ENCODE measurements at places on chromosomes 6 and 20.

- DNase-seq, result no peak
Measured at GRCh38 chr6:42137194-42137753, 5.1 kb downstream of the C6orf132 start.

- peak; percentile 57 for DNase-seq
Measured at GRCh38 chr6:45419571-45420082, 41.9 kb upstream of the SUPT3H start.

GRCh38 chr6:119541132-119541905, 191.8 kb upstream of the MAN1A1 start:
- no peak for DNase-seq

GRCh38 chr6:154402081-154402780, 45.6 kb upstream of the IPCEF1 start:
- DNase-seq, result no peak

DNA sequence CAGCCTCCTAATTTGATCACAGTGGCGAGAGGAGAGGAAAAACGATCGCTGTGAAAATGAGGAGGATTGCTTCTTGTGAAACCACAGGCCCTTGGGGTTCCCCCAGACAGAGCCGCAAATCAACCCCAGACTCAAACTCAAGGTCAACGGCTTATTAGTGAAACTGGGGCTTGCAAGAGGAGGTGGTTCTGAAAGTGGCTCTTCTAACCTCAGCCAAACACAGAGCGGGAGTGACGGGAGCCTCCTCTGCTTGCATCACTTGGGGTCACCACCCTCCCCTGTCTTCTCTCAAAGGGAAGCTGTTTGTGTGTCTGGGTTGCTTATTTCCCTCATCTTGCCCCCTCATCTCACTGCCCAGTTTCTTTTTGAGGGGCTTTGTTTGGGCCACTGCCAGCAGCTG, 28.7 kb downstream of the SAYSD1 start:
- no peak for DNase-seq

- DNase-seq, result no peak
Measured at GRCh38 chr6:75397656-75398465, 95.7 kb downstream of the FILIP1 start.

GRCh38 chr20:1373614-1374013, 19.2 kb downstream of the FKBP1A start:
- no peak for DNase-seq

- DNase-seq, result no peak
Measured at GRCh38 chr6:72626126-72626525, 4.3 kb downstream of the KCNQ5 start.

DNA sequence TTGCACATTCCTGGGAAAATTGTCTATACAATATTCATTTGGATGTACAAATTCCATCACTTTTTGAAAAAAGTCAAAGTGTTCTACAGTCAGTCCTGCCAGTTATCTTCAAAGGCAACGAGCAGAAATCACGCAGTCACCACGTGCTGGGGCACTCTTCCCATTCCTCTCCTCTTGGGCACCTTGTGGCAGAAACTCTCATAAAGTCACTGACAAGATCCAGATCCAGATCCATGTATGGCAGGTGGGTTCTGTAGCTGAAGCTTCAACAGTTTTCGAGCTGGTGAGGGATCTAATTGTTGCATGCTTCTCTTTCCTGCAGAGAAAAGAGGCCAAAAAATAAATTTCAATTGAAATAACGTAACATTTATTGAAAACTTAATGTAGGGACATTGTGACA, 6.7 kb upstream of the NDRG3 start:
- DNase-seq, result no peak

DNA sequence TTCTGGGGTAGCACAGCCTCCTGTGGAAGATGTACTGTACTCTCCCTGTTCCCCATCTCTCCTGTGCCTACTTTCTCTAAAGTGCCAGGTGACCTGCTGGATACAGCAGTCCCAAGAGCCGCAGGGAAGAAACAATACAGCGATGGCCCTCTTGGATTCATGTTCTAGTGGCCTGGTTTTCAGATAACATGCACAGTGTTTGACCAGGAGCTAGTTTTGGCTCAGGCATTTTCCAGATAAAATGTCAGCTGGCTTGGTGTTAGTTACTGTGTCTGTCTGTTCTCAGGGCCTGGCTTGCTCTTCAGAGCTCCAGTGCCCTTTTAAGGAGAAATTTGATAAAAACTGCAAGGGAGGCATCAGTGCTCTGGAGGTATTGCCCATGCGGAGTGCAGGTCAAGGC, 41.3 kb downstream of the GABRR2 start:
- DNase-seq, result no peak

GRCh38 chr6:38187325-38187724, 367.8 kb downstream of the ZFAND3 start:
- DNase-seq, result no peak

GRCh38 chr6:84228198-84228543, 728 bp upstream of the CEP162 start:
- no peak for DNase-seq

- no peak for DNase-seq
Measured at GRCh38 chr6:112557435-112557834, 210.3 kb downstream of the RFPL4B start.

- no peak for DNase-seq
Measured at GRCh38 chr6:53268858-53269608, 79.7 kb downstream of the ELOVL5 start.

GRCh38 chr6:34383161-34383631, 9.3 kb downstream of the NUDT3 start:
- no peak for DNase-seq

GRCh38 chr20:9742821-9743220, 96.1 kb downstream of the PAK5 start:
- DNase-seq, result no peak

GRCh38 chr20:56722042-56722441, 92.9 kb downstream of the TFAP2C start:
- DNase-seq, result no peak

DNA sequence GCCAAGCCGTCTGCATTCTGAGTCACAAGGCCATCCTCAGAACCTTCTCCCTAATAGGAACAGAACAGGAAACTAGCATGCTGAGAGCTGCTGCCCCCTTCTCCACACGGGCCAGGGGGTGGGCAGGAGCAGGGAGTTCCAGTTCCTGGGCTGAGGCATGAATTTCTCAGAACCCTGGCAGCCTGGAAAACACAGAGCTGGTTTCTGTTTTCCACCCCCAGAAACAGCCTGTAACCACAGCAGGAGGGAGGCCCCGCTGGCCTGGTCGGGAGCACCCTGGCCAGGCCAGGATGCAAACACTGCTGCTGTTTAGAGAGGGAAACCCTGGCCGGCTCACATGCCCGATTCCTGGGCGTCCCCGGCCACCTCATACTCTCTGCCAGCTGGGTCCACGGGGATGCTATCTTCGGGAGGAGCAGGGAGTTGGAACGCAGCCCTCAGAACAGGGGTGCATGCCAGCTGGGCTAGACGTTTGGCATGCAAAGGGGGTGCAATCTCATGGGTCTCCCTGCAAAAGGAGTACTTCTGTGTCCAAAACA, 130.1 kb downstream of the NFATC2 start:
- DNase-seq, result no peak

GRCh38 chr6:156782691-156783320, 5.6 kb downstream of the ARID1B start:
- no peak for DNase-seq

GRCh38 chr20:50012282-50013263, 29.8 kb downstream of the SNAI1 start:
- DNase-seq, result no peak

- DNase-seq, result no peak
Measured at GRCh38 chr20:41889844-41890224, 271.7 kb upstream of the CHD6 start.

GRCh38 chr6:170048615-170049256, 242.1 kb downstream of the DLL1 start:
- no peak for DNase-seq

DNA sequence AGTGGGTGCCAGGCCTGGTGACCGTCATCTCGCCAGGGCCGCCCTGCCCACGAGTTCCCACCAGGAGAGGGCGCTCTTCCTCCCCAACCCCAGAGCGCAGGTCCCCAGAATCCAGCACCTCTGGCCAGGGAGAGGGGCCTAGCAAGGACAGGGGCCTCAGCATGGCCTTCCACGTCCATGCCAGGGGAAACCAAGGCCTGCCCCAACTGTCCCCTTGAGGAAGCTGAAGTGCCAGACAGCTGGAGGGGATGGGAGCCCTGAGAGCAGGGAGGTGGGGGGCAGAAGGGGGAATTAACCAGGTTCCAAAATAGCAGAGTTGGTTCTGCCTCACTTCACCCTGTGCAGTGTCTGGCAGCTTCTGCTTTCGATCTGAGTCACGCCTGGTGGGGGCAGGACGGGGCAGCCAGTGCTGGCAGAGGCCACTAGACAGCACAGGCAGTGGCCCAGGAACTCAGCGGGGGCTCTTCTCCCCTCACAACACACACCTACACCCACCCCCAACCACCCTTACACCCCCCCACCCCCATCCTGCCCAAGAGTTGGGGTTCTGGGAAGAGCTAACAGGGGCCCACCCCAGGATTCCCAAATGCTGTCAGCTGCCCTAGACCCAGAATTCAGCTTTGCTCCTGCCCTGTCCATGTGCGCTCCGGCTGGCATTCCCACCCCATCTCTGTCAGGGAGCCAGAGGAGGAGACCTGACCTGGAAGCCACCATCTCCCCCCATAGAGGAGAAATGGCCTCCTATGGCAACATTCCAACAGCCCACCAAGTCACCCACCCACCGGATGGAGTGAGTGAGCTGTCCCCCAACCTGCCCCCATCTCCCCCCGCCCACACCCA, 29.2 kb downstream of the TFEB start:
- DNase-seq, result peak; percentile 68

- DNase-seq, result no peak
Measured at GRCh38 chr6:125486881-125487280, 185.1 kb upstream of the HDDC2 start.

DNA sequence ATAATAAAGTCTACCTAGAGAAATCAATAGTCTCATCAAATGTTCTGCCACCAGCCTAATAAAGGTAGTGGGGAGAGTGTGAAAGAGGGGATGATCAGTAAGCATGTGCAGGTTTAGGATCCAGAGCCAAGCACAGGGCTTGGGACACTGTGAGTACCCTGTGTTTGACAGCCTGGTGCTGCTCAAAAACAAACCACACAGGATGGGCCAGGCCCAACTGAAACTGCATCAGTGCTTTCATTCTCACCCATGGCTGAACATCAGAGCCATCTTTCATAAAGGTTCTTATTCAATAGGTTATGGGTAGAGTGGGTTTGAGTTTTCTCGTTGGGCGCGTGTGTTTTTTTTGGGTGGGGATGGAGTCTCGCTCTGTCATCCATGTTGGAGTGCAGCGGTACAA, 87.3 kb upstream of the NHSL1 start:
- DNase-seq, result no peak

- no peak for DNase-seq
Measured at GRCh38 chr6:71982389-71982788, 96.0 kb downstream of the RIMS1 start.

- no peak for DNase-seq
Measured at GRCh38 chr6:167560673-167561569, 236.0 kb downstream of the TTLL2 start.

DNA sequence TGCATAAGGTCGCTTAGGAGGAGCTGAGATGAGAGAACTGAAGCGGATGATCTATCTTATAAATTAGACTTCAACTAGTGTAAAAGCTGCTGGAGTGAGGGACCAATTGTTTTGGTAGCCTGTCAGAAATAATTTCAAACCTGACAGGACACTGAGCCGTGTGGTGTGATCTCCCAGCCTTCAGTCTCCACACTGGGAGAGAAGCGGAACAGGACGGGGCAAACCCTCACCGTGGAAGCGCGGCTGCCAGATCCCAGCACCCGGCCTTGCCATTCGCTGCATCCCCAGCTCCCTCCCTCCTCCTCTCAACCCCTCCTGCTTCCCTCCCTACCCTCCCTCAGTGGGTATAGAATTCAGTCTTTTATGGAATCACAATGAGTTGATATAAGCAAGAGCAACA, 900.1 kb upstream of the SLC35B3 start:
- no peak for DNase-seq

- DNase-seq, result no peak
Measured at GRCh38 chr20:14611479-14611878, 274.1 kb upstream of the FLRT3 start.

GRCh38 chr6:151141685-151142084, 98.1 kb upstream of the AKAP12 start:
- no peak for DNase-seq

GRCh38 chr6:108650325-108650724, 89.6 kb downstream of the FOXO3 start:
- no peak for DNase-seq

DNA sequence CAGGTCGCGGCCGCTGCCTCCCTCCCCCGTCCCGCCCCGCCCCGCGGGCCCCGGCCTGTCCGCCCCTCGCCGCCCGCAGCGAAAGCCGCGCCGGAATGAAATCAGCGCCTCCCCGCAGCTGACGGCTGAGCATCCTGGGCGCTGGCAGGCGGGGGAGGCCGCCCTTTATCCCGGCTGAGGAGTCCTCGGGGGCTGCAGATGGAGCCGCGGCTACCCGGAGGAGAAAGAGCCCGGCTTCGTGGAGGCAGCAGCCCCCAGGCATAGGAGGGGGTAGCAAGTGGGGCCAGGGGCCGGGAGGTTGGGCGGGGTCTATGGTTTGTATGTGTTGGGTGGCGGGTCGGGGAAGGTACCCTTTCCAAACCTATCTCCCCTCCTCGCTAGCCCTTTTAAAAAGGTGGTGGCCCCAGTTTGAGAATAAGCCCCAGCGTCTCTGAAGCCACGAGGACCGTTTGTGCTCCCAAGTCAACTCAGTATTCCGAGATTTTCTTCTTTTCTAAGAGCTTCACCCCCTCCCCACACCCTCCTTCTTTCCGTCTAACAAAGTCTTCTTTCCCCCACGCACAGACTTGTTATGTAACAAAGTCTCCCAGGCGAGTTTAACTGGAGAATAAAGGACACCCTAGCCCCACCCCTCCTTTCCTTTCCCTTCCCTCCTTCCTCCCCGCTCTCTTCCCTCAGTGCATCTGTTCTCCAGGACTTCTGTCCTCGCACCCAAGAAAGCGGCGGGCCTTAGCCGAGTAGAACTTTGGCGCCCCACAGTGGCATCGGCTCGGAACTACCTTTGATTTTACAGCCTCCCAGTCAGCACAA, 11.0 kb downstream of the POU3F2 start:
- peak; percentile 57 for DNase-seq

DNA sequence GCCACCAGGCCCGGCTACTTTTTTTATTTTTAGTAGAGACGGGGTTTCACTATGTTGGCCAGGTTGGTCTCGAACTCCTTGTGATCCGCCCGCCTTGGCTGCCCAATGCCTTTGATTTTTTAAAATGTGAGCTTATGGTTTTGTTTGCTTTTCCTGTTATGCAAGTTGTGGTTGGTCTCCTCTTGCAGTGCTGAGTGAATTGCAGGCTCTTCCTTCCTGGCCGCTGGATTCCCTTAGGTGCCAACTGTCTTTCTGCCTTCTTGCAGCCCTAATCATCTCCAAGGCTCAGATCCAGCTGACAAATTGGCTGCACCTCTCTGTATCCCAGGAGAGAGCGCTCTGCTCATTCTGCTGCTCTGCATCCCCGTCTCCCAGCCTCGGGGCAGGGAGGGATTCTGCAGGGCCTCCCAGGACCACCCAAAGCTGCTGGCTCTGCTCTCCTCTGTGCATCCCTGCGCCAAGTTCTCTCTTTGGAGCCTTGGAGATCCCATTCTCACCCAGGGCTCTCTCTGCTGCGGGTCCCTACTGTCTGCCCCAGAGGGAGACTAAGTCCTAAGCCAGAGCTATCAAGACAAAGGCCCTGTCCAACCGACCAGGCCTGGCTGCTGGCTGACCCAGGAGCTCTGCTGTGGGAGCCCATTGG, 14.1 kb upstream of the EMILIN3 start:
- no peak for DNase-seq

All from activated CD4-positive, alpha-beta T cell treated with anti-CD3 and anti-CD28 coated beads, Interleukin-2, amount 50 U/mL, for 24 hours (primary cell).